Activated naive CD8-positive, alpha-beta T cell treated with anti-CD3 and anti-CD28 coated beads, Interleukin-2, amount 50 U/mL, for 16 hours (primary cell): ENCODE measurements at places on chromosomes 2 and 18.

- no peak for DNase-seq
Measured at GRCh38 chr18:70380915-70381896, 92.4 kb downstream of the SOCS6 start.

DNA sequence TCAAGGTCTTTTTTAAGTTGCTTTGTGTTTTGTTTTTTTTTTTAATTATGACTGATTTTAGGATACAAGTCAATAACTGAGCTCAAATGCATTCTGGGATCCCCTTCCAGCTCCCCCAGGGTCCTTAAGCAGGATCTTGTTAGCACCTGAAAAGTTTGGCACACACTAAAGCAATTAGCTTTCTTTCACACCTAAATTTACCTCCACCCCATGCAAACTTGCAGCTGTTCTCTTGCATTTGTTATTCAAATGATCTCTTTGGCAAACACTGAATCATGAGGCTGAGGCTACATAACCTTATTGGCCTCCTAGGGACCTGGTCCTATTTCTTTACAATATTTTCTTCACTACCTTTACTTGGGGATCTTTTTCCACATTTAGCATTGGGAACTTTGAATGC, 2026.1 kb upstream of the CELF4 start:
- DNase-seq = no peak

DNA sequence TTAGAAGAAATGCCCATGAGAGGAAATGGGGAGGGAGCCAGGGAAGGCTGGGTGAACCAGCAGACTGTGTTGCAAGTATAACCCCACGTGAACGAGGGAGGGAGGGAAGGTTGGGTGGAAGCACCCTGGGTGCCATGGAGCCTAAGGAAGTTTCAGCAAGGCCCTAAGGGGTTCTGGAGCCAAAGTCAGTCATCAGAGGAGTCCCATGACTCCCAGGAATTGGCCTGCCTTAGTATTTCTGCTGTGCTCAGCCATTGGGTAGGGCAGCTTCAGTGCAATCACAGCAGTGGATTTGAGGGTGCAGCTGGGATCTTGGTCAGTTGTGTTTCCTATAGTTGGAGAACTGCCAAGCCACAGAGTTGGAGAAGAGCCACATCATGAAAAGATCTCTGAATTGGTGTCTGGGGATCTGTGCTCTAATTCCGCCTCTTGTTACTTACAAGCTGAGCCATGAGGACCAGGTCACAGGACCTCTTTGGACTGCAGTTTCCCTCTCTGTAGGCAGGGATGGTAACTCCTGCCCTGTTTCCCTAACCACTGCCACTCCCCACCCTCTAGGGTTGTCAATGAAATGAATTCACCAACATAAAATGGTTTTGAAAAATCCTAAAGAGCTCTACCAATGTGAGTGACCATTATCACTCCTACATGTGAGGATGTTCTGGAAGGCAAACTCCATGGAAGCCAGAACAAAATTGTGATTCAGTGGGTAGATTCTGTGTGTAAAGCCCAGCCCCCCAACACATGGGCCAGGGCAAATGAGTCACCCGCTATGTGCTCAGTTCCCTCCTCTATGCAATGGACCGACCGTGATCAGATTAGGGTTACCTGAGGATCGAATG, 108.9 kb downstream of the CLIP4 start:
- DNase-seq = no peak

DNA sequence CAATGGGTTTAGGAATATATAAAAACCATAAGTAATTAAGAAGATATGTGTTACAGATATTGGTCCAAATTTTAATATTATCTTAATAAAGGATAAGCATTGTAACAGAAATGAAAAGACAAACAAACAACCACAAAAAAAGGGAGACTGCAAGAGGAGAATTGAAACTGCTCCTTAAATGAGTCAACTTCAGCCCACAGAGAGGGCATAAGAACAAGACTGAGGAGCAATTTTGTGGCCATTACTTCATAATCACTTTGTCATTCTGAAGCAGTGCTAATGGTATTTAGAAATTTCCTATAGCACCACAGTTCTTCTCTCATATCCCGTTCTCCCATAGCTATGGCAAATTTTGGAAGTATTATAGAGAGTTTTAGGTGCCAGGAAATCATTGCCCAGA, 193.2 kb upstream of the HNMT start:
- no peak for DNase-seq

- no peak for DNase-seq
Measured at GRCh38 chr2:200863782-200864175, 679 bp downstream of the CLK1 start.

DNA sequence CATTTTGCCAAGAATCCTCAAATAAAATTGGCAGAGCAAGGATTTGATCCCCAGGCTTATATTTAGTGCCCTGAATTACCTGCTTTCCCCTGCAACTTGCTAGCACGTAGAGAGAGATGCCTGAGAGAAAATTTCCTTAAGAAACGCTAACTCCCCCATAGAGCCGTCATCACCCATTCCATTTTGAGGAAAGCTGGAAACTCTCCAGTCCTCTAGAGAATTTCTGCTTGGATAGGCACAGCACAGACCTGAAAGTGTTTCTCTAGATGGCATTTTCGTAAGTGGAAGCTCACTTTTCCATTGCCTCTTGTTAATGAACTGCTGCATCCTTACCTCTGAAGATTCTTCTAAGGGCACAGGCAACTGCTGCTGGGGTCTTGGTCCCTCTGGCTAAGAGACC, 277.8 kb upstream of the SIX2 start:
- DNase-seq = no peak

DNA sequence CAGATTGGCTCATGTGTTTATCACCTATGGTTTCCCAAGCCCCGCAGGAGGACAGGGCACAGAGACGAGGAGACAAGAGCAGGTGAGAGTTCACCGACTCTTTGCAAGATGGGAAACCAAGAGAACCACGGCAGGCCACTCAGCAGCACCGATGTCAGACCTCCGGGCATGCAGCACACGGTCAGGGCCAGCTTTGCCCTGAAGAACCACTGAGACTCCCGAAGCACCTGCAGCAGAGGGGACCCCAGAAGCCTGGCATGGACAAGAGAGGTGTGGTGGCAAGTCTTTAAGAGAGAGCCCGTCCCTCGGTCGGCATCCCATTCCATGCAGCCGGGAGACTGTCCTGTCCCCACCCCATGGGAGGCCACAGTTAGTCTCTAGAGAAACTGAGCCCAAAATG, 36.6 kb upstream of the TAF1B start:
- no peak for DNase-seq

- DNase-seq = no peak
Measured at GRCh38 chr18:59561612-59562011, 135.6 kb downstream of the CCBE1 start.

- DNase-seq = no peak
Measured at GRCh38 chr2:38793511-38793910, 15.5 kb downstream of the GEMIN6 start.

DNA sequence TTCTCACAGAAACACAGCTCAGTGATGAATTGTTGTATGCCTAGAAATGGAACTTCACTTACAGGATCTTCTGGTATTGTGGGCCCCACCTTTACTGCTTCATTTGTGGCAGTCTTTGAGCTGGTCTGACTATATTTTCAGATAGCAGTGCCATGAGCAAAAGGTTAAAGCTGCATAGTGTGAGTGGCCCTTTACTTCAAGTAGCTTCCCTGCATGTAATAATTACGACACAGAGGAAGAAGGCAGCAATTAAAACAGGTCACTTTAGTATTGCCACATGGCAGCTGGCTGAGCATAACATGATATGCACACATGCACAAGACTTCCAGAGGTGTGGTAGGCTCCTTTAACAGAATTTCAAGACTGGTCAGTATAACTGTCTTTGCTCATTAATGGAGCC, 426.3 kb upstream of the ZEB2 start:
- DNase-seq = no peak

GRCh38 chr2:9712263-9712662, 81.5 kb upstream of the YWHAQ start:
- no peak for DNase-seq
